ENCODE measurements at places on chromosomes 5 and 9. TPM values are rescaled to one million over a fixed set of nuclear protein-coding genes. Genes with fewer than 3 reads are reported as not detected.

CDKN2B gene
- 50.7 TPM for total RNA-seq

IFNA21 gene
- not detected for total RNA-seq

SOX30 gene
- total RNA-seq: under 0.01 TPM

- no peaks in the 10 kb centered on the region for H3K36me3 ChIP-seq
- H3K4me3 ChIP-seq: no peak overlapping the region
- H3K27me3 ChIP-seq: no peaks in the 10 kb centered on the region
- no peak overlapping the region for H3K27ac ChIP-seq
- DNase-seq: no peak
Measured at GRCh38 chr5:13878357-13878756, 66.1 kb downstream of the DNAH5 start.

GFI1B gene
- not detected for total RNA-seq

- H3K27me3 ChIP-seq: no peaks in the 10 kb centered on the region
- DNase-seq: peak; percentile 94
- H3K27ac ChIP-seq: peak overlapping the region; percentile 90
- peaks cover 24% of the 10 kb centered on the region for H3K4me1 ChIP-seq
Measured at GRCh38 chr5:150209099-150209635, 19.3 kb downstream of the SLC6A7 start.

DNA sequence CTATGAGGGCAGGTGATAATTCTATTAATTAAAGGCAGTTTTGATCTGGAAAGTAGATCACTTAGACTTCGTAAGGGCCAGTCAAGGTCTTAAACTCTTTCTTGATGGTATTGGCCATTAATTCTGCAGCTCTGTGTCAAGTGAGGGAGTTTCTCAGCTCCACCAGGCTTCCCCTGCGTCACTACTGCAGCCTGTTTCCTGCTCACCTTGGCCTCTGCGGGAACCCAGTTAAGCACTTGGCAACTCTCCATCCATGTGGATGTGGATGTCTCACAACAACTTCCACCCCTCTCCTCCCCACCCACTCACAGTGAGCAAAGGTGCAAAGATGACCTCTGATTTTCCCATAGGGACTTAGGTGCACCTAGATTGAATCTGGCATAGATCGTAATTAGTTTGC lies 191.6 kb downstream of the PLK2 start:
- no peak for DNase-seq
- H3K36me3 ChIP-seq: no peaks in the 10 kb centered on the region
- no peak overlapping the region for H3K4me3 ChIP-seq
- peaks cover 3% of the 10 kb centered on the region for H3K4me1 ChIP-seq
- no peak overlapping the region for H3K27ac ChIP-seq

DNA sequence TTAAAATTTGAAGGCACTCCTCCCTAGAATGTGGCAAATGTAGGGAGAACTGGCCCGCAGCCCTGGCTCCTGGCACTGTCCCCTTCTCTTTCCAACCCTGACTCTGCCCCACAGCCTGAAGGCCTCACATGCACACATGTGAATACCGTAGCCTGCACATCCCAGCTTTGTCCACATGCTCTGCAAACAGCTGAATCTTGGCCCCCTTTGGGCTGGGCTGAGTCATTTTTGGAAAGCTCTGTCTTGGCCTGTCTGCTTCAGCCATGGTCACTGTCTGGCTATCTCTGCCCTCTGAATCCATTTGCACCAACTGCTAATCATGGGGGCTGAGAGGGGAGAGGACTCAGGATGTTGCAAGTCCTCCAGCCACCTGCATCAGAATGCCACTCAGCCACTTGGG lies 22.1 kb upstream of the GALNT10 start:
- no peak for DNase-seq
- no peaks in the 10 kb centered on the region for H3K4me1 ChIP-seq
- H3K4me3 ChIP-seq: no peak overlapping the region
- no peak overlapping the region for H3K27ac ChIP-seq

GPR21 gene
- total RNA-seq: 1.4 TPM

- peaks cover 3% of the 10 kb centered on the region for H3K27me3 ChIP-seq
- DNase-seq: no peak
- no peak overlapping the region for H3K4me3 ChIP-seq
- no peaks in the 10 kb centered on the region for H3K36me3 ChIP-seq
- no peaks in the 10 kb centered on the region for H3K4me1 ChIP-seq
- H3K27ac ChIP-seq: no peak overlapping the region
Measured at GRCh38 chr5:149878371-149878770, 66.2 kb downstream of the PDE6A start.

DNA sequence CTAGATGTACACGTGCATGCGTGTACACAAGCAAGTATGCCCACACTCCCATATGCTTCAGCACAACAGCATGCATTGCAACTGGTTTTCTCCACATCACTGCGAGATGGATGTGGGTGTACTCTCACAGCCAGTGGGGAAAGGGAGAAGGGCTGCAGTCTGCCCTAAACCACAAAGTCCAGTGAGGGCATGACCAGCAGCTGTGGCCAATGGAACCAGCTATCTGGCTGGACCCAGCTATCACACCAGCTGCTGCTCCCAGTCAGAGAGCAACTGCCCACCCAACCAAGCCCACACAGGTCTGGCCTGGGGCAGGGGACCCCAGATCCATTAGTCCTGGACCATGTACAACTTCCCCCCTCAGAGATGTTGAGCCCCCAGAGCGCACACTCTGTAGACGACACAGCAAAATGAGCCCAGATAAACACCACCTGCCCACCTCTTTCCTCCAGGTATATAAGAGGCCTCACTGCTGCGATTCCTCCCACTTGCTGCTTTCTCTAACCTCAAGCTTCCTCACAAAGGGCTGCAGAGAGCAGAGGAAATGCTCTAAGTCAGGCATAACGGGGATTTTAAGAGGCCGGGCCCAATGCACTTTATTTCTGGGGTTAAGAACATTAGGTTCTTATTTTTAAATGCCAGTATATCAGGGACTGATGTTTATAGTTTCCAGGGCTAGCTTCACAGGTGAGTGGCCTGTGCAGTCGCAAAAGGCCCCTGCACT lies 39.0 kb downstream of the SHB start:
- no peak overlapping the region for H3K27ac ChIP-seq
- H3K27me3 ChIP-seq: no peaks in the 10 kb centered on the region
- peak; percentile 30 for DNase-seq
- peaks cover 35% of the 10 kb centered on the region for H3K4me1 ChIP-seq

- no peak within 1 kb of the TSS for H3K27ac ChIP-seq
- H3K4me3 ChIP-seq: peak within 1 kb of the TSS; percentile 37
- H3K27me3 ChIP-seq: peaks cover 73% of the 10 kb centered on the region
- DNase-seq: peak; percentile 89
Measured at GRCh38 chr9:34628656-34629490, at the start of gene ARID3C. TSS of gene ARID3C (minus strand) at chr9:34629066. CDS start at chr9:34628014, 1,052 bp downstream.

GRCh38 chr5:6518298-6519057 lies 69.8 kb downstream of the UBE2QL1 start:
- no peak for DNase-seq
- no peaks in the 10 kb centered on the region for H3K27me3 ChIP-seq
- no peaks in the 10 kb centered on the region for H3K36me3 ChIP-seq

DNA sequence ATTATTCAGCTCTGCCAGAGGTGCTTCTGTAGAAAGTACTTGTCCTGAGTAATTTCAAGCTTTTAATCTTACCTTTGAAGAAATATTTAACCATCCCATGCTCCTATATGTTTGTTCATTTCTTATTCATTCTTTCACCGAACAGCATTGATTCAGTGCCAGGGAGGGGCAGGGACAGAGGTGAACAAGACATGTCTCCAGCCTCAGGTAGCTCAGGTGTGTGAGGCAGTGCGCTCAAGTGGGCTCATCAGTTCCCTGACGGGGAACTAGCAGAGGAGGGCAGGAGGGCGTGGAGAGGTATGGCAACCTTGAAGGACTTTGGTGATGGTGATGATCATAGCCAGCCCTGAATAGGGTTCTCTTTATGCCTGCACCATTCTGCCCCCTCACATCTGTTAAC lies 25.9 kb downstream of the ERGIC1 start:
- no peak for DNase-seq
- peak overlapping the region; percentile 98 for H3K27ac ChIP-seq
- peaks cover 63% of the 10 kb centered on the region for H3K4me1 ChIP-seq
- H3K27me3 ChIP-seq: no peaks in the 10 kb centered on the region
- peaks cover 9% of the 10 kb centered on the region for H3K36me3 ChIP-seq
- no peak overlapping the region for H3K4me3 ChIP-seq

NME5 gene
- total RNA-seq: 5.9 TPM

RGS7BP gene
- under 0.01 TPM for total RNA-seq

CA9 gene
- not detected for total RNA-seq

TSC1 gene
- total RNA-seq: 68.4 TPM

GRCh38 chr9:118529210-118529609 lies 825.0 kb downstream of the TLR4 start:
- no peaks in the 10 kb centered on the region for H3K27me3 ChIP-seq
- no peak overlapping the region for H3K27ac ChIP-seq
- no peak overlapping the region for H3K4me3 ChIP-seq
- H3K4me1 ChIP-seq: peaks cover 10% of the 10 kb centered on the region
- H3K36me3 ChIP-seq: no peaks in the 10 kb centered on the region

FAM221B gene
- total RNA-seq: not detected

CCNG1 gene
- 469 TPM for total RNA-seq

ABO gene
- total RNA-seq: not detected

LIFR gene
- 39.8 TPM for total RNA-seq

GRCh38 chr5:55601204-55601618 lies 66.4 kb upstream of the PLPP1 start:
- no peaks in the 10 kb centered on the region for H3K36me3 ChIP-seq
- no peaks in the 10 kb centered on the region for H3K27me3 ChIP-seq
- H3K4me3 ChIP-seq: peak overlapping the region; percentile 4
- H3K27ac ChIP-seq: peak overlapping the region; percentile 78
- no peak for DNase-seq

FOXD4L5 gene
- under 0.01 TPM for total RNA-seq

DNA sequence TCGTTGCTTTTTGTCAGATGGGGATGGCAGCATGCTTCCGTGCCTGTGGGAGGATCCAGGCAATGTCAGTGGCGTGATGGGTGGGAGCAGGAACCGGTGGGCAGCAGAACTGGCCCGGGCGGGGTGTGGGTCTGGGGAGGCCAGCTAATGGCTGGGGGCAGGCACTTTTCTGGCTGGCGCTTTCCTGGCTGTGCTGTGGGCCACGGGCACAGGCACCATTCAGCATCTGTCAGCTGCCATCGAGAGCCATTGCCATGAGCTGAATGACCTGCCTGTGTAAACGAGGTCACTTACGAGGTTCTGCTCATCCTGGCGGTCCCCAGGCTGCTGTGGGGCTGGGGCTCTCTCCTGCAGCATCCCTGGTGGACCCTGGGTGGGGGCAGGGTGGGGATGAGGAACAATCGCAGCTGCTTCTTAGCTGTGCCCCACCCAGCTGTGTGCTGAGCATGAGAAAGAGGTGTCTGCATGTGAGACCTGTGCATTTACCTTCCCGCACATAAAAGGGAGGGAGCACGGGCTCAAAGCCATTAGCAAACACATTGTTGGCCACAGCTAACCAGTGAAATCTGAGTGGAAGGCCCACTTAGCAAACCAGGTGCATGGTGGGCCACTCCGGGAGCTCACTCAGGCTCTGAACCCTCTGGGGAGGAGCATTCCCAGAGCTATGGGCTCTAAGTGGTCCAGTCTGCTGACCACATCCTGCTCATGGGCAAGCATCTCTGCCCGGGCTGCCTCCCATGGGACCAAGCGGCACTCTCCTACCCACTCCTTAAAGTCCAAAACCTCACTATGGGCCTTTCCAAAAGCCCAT lies 41.3 kb upstream of the OLFM1 start:
- H3K27ac ChIP-seq: no peak overlapping the region
- no peak overlapping the region for H3K4me3 ChIP-seq
- no peaks in the 10 kb centered on the region for H3K36me3 ChIP-seq
- H3K4me1 ChIP-seq: no peaks in the 10 kb centered on the region

SEMA5A gene
- 42.3 TPM for total RNA-seq

SQSTM1 gene
- total RNA-seq: 826 TPM

- peak within 1 kb of the TSS; percentile 80 for H3K4me3 ChIP-seq
- H3K27me3 ChIP-seq: no peaks in the 10 kb centered on the region
- H3K4me1 ChIP-seq: peaks cover 83% of the 10 kb centered on the region
- H3K36me3 ChIP-seq: peaks cover 24% of the 10 kb centered on the region
- peak; percentile 95 for DNase-seq
- H3K27ac ChIP-seq: peak within 1 kb of the TSS; percentile 95
Measured at GRCh38 chr5:136028782-136029742, at the start of gene TGFBI. TSS of gene TGFBI (plus strand) at chr5:136028988. CDS start at chr5:136029056, 68 bp downstream.

DNA sequence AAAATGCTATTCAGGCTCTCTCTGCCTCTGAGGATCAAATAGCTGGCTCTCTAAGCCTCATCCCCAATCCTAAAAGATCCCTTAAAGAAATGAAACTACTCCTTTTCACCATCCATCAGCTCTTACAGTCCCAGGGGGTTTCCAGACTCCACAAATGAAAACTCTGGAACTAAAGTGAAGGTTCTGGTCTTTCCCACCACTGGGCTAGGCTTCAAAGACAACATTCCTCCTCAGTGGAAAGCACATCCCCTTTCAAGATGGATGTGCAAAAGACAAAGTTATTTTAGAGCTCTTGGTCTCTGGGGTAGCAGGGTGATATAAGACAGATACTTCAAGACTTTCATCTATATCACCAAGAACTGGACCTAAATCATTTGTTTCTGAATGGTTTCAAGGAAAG lies 106.9 kb downstream of the DCP2 start:
- no peaks in the 10 kb centered on the region for H3K36me3 ChIP-seq
- no peak overlapping the region for H3K4me3 ChIP-seq
- peaks cover 32% of the 10 kb centered on the region for H3K4me1 ChIP-seq
- H3K27me3 ChIP-seq: no peaks in the 10 kb centered on the region
- no peak for DNase-seq

DNA sequence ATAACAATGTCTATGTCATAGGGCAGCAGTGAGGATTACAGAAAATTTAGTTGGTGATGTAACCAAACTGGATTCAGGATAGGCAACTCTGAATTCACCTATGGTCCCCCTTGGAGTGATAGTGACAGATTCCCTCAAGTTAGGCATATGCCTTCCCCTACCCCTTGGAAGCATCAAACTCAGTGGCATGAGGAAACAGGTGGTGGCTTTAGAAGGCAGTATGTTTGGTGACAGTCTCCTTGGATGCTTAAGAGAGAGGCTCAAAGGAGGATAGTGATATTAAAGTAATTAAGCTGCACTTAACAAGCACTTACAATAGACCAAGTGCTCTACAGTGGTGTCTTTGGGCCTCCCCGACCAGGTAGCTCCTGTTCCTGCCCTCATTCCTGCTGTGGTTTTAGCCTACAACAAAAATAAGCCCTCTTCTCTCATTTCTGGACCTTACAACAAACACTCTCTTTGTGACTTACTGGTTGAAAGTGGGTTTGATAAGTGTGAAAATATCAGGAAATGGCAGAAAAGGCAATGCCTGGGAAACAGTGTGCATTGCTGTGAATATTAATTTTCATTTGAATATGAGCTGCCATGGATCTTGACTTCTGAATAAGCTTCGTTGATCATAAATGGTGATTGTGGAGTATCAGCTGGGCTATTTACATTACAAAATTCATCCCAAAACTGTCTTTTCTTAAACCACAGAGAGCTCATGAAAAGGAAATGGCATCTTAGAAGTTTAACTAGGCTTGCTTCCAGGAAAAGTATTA lies 29.2 kb downstream of the NR4A3 start:
- no peak overlapping the region for H3K4me3 ChIP-seq
- peaks cover 5% of the 10 kb centered on the region for H3K4me1 ChIP-seq
- no peak overlapping the region for H3K27ac ChIP-seq
- H3K36me3 ChIP-seq: no peaks in the 10 kb centered on the region
- H3K27me3 ChIP-seq: no peaks in the 10 kb centered on the region
